ENCODE measurements at places on chromosomes 7 and 10. TPM values are rescaled to one million over a fixed set of nuclear protein-coding genes. Genes with fewer than 3 reads are reported as not detected.

FLNC gene
- total RNA-seq, result not detected

GIMAP1 gene
- total RNA-seq, result 18.8 TPM

SAMD9L gene
- 181 TPM for total RNA-seq

CYP3A5 gene
- total RNA-seq, result not detected

NYAP1 gene
- total RNA-seq, result 0.13 TPM

NODAL gene
- not detected for total RNA-seq

COL1A2 gene
- total RNA-seq, result not detected

PLAC9 gene
- not detected for total RNA-seq

Measured in activated CD4-positive, alpha-beta memory T cell treated with anti-CD3 and anti-CD28 coated beads, Interleukin-2, amount 10 ng/mL, durations not matched to agents 7 days and 5 days (primary cell).